RWPE2 (cell line): ENCODE measurements at places on chromosomes 3 and 15.

DNA sequence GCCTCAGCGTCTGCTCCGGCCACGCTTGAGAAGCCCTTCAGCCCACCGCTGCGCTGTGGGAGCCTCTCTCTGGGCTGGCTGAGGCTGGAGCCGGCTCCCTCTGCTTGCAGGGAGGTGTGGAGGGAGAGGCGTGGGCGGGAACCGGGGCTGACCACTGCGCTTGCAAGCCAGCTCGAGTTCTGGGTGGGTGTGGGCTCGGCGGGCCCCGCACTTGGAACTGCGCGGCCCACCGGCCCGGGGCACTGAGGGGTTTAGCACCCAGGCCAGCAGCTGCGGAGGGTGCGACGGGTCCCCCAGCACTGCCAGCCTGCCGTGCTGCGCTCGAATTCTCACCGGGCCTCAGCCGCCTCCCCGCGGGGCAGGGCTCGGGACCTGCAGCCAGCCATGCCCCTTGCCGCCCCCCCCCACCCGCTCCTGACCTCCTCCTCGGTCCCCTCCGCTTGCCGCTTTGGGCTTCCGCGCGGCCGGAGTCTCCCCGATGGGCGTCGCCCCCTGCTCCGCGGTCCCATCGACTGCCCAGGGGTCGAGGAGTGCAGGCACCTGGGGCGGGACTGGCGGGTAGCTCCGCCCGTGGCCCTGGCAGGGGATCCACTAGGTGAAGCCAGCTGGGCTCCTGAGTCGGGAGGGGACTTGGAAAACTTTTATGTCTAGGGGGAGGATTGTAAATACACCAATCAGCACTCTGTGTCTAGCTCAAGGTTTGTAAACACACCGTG is 106.7 kb downstream of the RAP2B start:
- DNase-seq, result no peak

GRCh38 chr15:48132874-48133273 is 12.1 kb downstream of the SLC24A5 start:
- DNase-seq, result no peak

GRCh38 chr3:34947834-34948233 is 691.5 kb upstream of the ARPP21 start:
- DNase-seq, result no peak

DNA sequence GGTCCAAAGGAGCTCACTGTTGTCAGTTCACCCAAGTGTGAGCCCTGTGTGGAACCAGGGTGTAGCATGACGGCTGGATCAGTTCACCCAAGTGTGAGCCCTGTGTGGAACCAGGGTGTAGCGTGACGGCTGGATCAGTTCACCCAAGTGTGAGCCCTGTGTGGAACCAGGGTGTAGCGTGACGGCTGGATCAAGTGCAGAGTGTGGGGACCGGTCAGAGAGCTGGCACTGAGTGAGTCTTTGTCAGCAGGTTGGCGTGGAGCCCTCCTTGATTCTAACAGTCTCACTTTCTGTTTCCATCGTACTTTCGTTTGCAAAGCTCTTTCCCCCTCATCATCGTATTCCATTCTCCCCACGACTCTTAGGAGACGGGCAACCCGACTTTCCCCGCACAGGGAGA is 57.9 kb upstream of the DLG1 start:
- DNase-seq, result no peak

DNA sequence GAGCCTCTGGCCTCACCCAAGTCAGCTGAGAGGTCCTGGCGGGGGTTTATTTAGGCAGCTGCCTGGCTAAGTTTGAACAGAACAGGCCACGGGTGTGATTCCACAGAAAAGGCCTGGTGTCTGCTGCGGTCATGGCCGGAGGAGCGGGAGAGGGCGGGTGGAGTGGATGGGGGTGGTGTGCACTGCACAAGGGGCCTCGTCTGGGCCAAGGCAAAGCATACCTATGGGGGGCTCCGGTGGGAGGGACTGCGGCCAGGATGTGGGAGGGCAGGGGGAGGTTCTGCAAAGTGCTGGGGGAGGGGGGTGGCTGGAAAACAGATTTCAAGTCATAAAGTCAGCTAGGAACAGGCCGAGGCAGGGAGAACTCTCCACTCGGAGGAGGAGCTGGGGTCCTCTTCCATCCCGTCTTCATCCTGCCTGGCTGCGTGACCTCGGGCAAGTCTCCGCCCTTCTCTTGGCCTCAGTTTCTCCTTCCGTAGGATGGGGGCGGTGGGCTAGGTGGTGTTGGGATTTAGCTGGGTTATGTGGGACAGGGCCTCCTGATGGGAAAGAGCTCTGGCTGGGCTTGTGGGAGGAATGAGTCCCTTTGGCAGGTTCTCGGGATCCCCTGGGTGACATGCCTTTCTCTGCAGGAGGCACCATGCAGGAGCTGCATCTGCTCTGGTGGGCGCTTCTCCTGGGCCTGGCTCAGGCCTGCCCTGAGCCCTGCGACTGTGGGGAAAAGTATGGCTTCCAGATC is 878 bp downstream of the ISLR start:
- DNase-seq, result peak; percentile 66

DNA sequence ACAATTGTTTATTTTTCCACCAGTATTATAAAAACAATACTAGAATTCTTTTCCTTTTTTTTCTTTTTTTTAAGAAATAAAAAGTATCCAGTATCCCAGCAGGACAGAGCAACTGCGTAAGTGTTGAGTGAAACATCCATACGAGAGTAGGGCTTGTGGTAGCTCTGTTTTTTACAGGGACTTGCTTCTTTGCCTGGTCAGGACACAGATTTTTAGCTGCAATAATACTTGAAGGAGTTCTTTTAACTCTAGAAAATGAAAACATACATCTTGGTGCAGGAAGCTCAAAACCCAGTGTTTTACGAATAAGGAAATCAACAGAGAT is 297.7 kb upstream of the NR2E3 start:
- DNase-seq, result no peak
